ENCODE measurements at places on chromosomes 4 and X.

- DNase-seq = no peak
Measured at GRCh38 chr4:113524505-113525186, 236.9 kb downstream of the CAMK2D start.

DNA sequence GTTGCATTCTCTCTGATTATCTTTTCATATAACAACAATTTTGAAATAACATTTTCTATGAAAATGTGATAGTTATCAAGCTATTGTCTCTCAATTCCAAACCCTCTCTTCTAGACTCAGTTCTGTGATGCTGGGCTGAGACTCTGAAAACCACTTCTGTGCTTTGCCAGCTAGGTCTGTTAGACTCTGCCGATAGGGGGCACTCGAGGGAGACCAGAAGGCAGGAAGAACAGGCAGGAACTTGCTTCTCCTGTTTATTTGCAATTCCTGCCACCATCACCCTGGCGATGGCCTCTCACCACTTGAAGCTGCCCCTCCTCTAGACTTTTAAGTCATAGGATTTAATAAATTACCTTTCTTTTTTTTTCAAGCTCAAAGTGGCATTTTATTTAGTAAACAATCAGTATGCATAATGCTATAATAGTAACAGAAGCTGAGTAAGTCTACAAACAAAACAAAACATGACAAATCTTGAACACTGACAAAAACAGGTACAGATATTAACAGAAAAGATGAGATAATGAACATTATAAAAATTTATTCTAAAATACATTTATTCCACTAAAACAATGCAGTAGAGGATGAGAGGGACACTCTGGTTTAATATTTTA is 49.7 kb downstream of the RASL11B start:
- DNase-seq = peak; percentile 46

DNA sequence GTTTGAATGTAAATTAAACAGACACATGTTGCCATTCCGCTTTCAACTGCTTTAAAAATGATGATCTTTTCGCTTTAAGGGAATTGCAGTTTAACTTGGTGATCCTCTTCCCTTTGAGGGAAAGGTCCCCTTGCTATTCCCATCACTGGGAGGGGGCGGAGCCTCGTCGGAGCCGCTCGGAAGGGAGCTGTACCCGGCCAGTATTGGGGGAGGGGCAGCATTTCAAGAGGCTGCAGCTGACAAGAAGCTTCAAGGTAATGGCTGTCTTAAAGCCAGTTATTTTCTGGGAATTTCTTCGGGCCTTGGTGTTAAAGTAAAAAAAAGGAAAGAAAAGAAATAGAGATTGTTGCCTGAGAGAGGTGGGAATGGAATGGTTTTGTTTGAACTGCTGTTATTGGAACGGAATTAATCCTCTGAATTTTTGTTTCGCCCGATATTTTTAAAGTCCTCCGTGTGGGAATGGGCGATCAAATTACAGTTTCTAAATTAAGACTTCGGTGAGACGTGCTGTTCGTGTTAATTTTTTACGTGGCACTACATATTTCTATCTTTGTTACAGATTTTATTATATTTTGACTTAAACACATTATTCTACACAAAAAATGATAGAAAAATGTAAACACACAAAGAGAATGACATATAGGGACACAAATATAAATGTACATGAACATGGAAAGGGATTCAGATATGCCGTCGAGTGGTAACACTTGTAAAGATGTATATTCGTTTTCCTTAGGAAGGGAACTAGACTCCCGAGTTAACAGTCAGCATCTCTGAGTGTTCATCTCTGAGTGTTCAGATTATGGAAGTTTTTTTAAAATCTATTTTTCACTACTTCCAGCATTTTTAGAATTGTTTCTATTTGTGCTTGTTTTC is 9.2 kb downstream of the PWWP3B start:
- no peak for DNase-seq

DNA sequence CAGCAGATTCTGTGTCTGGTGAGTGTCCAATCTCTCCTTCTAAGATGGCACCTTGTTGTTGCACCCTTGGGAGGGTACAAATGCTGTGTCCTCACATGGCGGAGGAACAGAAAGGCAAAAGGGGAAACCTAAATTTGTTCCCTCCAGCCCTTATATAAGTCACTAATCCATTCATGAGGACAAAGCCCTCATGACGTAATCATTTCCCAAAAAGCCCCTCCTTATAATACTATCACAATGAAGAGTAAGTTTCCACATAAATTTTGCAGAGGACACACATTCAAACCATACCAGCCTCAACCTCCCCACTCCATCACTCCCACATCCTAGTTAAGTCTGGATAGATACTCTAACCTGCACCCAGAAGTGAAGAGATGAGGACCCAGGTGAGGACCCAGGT is 63.1 kb downstream of the USP38 start:
- no peak for DNase-seq

DNA sequence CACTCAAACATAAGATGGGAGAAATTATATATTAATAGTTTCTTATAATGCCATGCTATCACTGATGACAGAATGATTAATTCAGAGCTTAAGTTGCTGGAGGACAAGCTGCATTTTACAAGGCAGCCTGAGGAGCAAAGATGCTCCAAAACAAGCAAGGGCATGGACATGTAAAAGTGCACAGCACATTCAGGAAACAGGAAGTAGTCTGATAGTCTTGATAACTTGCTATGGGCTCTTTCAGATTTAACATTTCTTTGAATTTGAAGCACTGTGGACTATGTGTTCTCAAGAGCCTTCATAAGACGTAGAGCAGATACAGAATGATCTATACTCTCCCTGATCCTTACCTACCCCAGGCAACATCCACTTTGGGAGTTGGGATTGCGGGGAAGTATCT is 50.0 kb downstream of the AMMECR1 start:
- DNase-seq = no peak

DNA sequence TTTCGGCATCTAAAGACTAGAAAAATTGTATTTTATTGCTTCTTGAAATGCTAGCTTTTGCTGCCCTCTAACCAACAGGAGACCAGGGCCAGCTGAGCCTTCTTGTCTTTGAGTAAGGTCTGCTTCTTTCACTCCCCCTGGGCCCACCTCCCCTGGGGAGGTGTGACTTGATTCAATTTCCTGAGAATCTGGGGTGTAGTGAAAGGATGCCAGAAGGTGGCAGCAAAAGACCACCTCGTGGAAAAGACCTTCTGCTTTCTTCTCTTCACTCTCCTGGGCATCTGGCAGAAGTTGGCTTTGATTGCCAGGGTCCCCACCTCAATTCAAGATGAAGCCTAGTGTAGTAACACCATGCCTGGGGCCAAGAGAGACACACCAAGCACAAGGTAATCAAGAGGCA is 96.5 kb upstream of the MAOA start:
- DNase-seq = peak; percentile 7

Data from RCC 7860 (cell line).